ENCODE measurements at places on chromosomes 16 and 17.

DNA sequence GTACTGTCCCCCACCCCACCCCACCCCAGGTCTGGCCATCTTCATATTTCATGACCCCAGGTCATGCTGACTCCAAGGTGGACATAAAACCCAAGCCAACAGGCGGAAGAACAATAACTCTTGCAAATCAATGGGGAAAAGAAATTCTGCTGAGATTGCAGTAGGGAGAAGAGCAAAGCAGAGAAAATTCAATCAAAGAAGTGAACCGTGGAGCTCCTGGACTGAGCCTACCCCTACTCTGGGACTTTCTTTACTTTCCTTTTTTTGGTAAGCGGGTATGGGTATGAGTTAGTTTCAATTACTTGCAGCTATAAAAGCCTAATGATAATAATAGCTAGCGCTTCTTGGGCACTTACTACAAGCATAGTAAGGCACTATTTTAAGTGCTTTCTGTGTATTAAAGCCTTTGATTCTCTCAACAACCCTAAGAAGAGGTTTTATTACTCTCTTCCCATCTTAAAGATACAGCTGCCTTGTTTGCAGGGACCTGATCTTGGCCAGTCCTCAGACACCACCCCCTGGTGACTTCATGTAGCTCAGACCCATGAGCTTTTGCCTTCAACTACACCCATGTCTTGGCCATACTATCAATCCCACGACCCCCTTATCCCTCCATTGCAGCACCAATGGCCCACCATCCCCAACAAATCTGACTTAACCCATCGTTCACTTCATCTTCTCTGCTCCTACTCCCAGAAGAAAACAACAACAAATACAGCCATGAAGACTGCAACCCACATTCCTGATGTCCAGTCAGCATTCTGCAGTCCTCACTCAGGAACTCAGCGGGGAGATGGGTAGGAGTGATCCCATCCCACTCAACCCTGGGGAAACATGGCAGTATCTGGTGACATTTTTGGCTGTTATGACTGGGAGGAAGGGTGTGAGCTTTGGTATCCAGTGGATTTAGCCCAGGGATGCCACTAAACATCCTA, 4.4 kb downstream of the GGA2 start:
- DNase-seq = no peak

- no peak for DNase-seq
Measured at GRCh38 chr16:66402166-66402565, 24.9 kb upstream of the BEAN1 start.

GRCh38 chr16:35747658-35748455, 2288.4 kb downstream of the TP53TG3F start:
- DNase-seq = no peak

DNA sequence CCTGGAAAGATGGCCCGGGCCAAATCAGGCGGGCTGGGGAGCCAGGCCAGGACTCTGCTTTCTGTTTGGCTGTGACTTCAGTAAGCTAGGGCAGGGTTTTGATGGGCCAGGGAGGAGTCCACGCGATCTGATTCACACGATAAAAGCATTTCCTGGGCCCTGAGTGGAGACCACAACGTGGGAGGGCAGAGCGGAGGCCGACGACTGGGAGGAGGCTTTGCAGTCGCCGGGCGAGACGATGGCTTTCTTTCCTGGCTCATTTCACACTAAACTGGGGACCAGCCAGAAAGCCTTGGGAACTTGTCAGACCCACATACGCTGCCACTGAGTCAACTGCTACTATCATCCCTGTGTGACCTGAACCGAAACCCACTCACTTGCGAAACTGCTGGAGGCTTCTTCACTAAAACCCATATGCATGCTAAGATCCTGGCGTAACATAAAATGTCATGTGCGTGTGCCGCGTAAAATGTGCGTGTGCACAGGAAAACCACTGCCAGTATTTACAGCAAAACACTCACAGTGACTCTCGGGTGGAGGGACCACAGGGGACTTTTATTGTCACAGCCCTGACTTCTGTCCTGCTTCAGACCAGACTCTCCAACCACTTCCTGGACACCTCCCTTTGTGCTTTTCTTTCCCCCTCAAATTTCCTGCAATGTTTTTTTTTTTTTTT, 14.2 kb upstream of the RHBDF2 start:
- peak; percentile 65 for DNase-seq

DNA sequence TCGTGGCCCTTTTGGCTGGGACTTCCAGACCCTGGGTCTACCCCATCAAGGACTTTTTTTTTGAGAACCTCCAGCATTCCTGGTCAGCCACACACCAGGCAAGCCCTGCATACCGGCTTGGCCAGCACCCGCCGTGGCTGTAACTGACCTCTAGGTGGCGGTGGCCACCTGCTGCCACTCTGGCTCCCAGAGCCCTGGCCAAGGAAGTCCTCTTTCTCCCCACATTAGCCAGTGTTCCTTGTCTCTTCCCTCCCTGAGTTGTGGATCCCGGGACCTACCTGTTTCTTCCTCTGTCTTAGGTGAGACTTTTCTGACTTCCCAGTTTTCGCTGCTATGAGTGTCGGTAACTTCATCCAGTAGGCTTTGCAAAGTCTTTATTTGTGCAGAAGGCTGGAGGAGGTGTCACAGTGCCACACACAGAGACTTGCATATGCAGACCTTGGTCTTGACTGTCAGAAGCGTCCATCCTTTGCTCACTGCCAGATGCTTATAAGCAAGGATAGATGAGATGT, 348.3 kb downstream of the CPPED1 start:
- DNase-seq = no peak

GRCh38 chr17:28912281-28912937, 9.5 kb upstream of the DHRS13 start:
- DNase-seq = no peak

DNA sequence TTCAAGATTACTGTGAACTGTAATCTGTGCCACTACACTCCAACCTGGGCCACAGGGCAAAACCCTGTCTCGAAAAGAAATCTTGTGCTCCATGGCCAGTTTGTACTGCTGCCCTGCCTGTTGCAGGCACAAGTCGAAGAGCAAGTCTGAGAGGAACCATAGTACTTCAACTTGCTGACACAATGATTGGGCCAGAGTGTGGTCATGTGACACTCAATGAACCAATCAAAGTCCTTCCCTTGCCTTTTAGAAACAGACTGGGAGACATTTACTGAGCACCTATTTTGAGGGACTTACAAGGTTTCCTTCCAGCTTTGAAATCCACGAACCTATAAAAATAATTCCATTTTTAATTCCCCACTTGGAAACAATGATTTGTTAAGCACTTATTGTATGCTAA, 39.8 kb upstream of the TMC5 start:
- DNase-seq = no peak

DNA sequence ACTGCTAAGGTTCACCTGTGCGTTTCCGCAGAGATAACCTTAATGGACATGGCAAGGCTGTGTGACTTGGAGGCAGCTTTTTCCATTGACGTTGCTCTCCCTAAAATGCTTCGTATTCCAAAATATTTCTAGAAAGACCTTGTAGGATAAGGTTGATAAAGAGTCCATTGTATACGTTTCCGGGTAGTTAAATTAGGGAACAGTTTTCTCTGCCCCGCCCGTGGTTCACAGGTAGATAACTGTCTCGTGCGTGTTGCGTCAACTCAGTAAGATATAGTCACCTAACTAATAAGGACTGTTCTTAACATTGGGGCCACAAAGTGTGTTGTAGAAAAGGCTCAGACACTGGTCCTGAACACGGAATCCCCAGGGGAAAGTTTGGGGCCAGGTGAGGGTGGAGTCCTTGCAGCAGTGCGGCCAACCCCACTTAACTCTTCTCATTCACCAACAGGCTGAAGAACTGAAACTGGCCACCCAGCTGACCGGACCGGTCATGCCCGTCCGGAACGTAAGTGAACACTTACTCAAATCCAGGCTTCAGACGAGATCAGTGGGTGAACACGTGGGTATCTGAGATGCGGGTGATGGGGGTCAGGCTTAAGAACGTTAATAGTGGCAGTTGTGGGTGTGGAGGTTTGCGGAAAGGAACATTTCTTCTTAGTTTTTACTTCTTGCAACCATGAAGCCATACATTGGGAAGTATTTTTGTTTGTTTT, 1.6 kb downstream of the RPL13 start:
- no peak for DNase-seq

DNA sequence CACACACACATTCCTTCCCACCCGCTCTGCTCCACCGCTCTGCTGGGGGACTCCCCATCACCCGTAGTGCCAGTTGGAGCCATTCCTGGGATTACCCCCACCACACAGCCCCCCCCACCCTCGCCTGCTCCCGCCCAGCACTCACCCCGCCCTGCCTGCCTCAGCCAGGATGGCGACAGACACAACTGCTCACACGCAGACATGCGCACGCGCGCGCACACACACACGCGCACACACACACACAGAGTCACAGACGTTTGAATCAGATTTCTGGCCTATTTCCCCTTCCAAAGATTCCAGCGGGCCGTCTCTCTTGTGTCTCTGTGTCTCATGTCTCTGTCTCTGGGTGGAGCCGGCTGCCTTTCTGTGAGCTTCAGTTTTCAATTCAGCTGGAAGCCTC, 4.4 kb downstream of the CACNA1G start:
- no peak for DNase-seq

- no peak for DNase-seq
Measured at GRCh38 chr16:86622700-86623615, 44.6 kb downstream of the FOXL1 start.

DNA sequence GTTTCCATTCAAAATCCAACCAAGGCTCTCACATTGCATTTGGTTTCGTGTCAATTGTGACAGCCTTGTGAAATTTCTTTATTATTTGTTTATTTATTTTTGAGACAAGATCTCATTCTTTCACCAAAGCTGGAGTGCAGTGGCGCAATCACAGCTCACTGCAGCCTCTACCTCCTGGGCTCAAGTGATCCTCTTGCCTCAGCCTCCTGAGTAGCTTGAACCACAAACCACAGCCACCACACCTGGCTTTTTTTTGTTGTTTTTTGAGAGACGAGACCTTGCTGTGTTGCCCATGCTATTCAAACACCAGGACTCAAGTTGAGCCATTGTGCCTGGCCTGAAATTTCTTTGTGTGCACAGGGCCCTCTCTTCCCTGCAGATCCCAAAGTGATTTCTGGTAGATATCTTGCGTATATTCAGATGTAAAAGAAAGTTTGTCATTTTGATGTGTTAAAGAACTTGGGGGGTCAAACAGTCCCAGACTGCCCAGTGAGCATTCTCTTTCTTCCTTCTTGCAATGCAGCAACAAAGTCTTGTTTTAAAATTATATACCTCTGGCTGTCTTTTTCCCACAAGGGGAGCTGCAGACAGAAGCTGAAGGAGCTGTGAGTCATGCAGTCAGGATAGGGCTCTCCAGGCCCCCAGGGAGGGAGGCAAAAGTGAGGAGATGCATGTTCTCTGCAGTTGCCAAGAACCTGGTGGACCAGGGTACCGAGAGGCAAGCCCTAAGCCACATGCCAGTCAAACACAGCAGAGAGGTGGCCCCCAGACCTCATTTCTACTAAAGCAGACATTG, 15.5 kb upstream of the USP22 start:
- no peak for DNase-seq

- DNase-seq = no peak
Measured at GRCh38 chr16:58040945-58041627, 15.5 kb downstream of the MMP15 start.

DNA sequence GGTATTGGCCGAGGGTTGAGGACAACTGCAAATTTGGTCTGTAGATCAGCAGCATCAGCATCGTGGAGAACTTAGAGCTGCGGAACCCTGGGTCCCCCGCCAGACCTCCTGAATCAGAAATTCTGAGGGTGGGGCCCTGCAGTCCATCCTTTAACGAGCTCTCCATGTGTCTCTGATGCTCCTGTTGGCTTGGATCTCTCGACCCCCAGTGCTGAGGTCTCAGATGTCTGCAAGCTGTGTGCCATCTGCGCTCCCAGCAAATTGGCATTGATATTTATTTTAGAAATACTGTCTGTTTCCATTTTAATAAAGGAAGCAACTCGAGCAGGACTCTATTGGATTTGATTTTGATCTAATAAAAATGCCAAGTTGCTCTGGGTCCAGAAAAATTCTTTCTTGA, 250.0 kb downstream of the KATNIP start:
- no peak for DNase-seq

- no peak for DNase-seq
Measured at GRCh38 chr16:78553268-78554039, 454.0 kb downstream of the WWOX start.

DNA sequence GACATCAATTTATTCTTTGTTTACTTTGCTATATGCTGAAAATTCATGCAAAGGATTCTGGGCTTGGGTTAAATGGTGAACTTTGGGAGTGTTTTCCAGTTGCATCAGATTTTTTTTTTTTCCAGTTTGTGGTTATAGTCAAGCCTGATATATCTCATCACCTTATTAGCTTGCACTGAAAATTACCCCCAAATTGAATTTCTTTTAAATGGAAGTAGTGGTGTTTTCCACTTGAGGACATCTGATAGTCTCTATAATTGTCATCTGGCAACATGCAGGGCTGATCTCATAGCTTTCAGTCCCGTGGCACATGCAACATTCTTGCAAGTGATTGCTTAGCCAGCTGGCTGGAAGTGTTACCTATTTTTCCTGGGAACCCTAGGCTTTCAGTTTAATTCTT, 4.7 kb upstream of the KRTAP3-1 start:
- no peak for DNase-seq

GRCh38 chr17:67215991-67216421, 29.0 kb downstream of the HELZ start:
- DNase-seq = no peak

- DNase-seq = no peak
Measured at GRCh38 chr16:84538222-84538840, 33.9 kb upstream of the MEAK7 start.

- peak; percentile 16 for DNase-seq
Measured at GRCh38 chr16:30941600-30942425, 7.1 kb upstream of the ORAI3 start.

GRCh38 chr17:29771546-29771945, 148.8 kb upstream of the CORO6 start:
- DNase-seq = no peak
